ENCODE measurements at places on chromosomes 12 and 14.

- peak; percentile 3 for DNase-seq
Observed at GRCh38 chr14:76514213-76514998, 138.5 kb downstream of the ESRRB start.

- no peak for DNase-seq
Observed at GRCh38 chr14:52960627-52961026, 9.8 kb upstream of the FERMT2 start.

DNA sequence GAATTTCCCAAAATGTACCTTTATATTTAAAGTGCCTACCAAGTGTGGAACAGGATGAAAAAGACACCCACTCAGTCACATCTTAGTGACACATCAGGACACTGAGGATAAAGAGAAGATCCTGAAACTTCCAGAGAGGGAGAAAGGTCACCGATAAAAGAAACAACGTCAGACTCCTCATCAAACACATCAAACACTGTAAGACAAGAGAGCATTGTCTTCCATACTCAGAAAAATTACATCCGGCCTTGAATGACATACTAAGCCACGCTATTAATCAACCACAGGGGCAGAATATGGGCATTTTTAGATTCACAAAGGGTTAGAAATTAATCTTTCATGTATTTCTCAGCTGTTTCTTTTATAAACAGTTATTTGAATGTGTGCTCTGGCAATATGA is 490.3 kb downstream of the APAF1 start:
- DNase-seq: no peak

DNA sequence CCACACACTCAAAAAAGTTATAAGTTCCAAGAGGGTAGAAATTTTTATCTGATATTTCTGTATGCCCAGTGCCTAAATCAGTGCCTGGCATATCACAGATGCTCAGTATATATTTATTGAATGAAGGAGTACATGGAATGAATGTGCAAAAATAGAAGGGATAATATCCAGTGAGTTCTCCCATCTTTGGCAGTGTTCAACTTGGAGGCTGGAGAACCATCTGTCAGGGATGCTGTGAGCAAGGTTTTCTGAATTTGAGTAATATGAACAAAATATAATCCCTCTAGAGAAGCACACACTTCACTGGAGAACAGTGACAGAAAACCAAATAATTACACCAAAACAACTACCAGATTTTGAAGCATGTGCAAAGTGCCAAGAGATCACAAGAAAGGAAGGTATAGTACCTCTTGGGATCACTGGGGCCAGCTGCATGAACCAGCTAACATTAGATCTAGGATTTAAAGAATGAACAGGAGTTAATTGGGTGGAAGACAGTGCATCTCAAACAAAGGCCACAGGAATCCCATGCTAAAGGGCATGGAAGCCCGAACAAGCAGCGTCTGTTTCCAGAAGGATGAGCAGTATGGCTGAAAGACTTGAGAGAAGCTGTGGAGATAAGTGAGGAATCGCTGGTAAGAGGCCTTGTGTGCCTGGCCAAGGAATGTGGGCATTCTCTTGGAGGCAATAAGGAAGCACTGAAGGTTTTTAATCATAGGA is 11.5 kb downstream of the SLC8A3 start:
- DNase-seq: no peak

GRCh38 chr14:99747582-99748330 is 45.5 kb upstream of the EML1 start:
- no peak for DNase-seq

- peak; percentile 51 for DNase-seq
Observed at GRCh38 chr12:103908877-103909276, 21.3 kb upstream of the HSP90B1 start.

DNA sequence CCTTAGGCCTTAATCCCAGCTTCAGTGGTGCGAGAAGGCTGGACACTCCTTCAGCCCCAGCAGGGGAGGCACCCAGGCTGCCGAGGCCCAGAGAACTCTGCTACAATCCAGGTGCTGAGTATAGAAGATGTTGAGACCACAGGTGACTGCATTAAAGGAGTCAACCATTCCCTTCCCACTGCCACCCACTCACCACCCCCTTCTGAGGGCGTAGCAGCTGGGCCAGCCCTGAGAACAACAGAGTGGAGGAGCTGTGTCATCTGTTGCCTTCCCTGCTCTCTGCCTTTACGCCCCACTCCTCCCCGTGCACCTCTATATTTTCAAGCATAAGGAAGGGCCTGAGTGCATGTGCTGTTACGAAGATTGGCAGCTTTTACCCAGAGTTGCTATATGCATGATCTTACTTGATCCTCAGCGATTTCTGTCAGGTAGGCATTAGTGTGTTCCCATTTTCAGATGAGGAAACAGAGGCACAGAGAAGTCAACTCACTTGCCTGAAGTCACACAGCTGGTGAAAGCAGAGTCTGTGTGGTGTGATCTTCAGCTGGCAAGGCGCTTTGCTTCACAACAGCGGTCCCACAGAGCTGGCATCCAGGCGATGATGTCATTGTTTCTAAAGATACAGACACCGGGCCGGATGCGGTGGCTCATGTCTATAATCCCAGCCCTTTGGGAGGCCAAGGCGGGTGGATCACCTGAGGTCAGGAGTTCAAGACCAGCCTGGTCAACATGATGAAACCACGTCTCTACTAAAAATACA is 46.7 kb downstream of the RIN3 start:
- no peak for DNase-seq

DNA sequence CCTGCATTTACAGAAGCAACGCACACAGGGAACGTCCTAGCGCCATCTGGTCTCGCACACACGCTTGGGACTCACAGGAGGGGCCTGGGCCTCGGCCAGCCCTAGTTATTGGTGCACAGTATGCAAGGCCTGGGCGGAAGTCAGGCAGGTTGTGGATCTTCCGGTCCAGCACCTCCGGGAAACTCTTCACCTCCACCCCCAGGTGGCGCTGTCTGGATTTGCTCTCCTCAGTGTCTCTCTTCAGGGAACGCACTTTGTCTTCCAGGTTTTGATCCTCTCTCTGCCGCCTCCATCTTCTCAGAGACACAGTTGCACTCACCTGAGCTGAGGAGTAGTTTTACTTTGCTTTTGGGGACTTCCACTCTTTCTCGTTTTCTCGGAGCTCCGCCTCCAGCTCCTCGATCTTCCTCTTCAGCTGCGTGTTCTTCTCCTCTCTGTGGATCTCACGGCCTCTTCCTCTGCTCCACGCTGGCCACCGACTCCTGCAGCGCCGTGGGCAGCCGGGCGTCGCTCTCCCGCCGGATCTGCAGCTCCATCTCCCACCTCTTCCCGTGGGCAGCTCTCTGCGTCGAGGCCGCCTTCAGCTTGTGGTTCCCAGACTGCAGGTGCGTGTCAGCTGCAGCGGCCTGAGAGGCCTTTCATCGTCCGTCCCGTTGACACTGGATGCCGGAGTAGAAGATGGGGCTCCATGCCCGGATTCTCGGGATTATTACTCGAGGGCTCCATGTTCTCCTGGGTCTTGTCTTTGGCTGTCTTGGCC is 933.8 kb downstream of the TMEM121 start:
- DNase-seq: no peak

DNA sequence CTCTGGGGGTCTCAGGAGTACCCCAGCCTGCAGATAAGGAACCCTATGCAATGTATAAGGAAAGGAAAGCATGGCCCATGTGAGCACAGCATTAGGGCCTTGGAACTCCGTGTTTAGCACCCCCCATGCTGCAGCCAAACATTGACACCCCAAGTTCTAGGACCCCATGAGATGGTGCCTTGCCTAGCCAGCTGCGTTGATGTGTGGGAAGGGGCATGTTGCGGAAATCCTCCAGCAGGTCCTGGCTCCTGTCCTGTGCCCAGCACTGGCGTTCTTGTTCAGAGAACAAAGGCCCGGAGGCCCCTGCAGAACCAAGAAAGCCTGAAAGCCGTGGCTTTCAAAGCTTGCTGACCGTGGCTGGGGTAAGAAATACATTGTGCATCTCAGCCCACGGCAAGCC is 99.4 kb upstream of the DIO3 start:
- no peak for DNase-seq

- DNase-seq: peak; percentile 68
Observed at GRCh38 chr12:779745-780734, 27.7 kb downstream of the WNK1 start.

DNA sequence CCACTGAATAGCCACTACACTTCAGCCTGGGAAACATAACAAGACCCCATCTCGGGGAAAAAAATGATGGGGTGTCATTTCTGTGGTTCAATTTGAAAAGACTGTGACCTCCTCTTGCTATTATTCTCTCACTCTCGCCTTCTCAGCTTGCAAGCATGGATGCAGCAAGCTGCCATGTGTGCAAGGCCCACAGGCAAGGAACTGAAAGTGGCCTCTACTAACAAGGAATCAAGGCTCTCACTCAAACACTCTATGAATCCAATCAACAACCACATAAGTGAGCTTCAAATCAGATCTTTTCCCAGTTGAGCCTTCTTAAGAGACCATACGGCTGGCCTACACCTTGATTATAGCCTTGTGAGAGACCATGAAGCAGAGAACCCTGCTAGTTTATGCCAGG is 17.9 kb upstream of the DHRS7 start:
- DNase-seq: no peak

- DNase-seq: no peak
Observed at GRCh38 chr14:103221781-103222358, 98.6 kb downstream of the TNFAIP2 start.

DNA sequence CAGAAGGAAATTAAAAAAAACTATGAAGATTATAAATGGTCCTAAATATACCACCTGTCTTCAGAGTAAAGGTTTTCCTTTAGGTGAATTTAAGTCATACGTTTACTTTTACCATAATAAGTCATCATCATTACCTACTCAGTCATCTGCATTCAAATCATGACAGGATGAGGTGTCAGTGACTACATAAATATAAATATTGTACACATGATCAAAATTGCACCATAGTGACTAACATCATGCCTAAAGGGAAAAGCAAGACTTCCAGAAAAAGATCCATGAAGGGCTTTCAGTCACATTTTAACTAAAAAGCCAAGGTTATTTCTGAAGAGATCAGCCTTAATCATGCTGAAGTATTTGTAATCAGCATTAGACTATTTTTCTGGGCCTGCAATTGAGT is 759.9 kb upstream of the FLRT2 start:
- DNase-seq: no peak

DNA sequence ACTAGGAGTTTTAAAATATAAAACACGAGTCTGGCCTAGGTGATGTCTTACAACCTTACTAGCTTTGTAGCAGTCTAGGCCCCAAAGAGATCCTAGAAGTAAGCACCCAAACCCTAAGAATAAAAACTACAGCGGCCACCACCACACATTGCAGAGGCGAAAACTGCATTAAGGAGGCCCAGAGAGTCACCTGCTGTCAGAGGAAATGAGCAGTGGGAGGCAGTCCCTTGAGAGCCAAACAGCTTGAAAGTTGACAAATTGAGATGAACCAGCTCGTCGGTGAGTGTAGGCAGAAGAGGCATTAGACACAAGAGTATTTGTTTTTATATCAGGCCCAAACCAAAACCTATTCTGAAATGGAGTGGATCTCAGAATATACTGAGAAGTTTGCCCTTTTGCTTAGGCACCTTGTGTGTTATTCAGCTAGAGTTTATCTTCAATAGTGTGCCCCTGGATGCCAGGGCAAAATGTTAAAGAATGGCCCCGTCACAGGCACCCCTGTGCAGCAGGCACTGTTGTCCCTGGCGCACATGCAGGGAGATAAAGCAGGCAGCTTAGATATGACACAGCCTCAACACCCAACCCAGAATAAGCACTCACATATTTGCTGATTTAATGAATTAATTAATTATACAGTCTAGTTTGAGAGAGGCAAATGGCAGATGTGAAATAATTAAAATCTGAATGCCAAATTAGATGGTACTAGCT is 56.7 kb downstream of the TTC7B start:
- DNase-seq: no peak

DNA sequence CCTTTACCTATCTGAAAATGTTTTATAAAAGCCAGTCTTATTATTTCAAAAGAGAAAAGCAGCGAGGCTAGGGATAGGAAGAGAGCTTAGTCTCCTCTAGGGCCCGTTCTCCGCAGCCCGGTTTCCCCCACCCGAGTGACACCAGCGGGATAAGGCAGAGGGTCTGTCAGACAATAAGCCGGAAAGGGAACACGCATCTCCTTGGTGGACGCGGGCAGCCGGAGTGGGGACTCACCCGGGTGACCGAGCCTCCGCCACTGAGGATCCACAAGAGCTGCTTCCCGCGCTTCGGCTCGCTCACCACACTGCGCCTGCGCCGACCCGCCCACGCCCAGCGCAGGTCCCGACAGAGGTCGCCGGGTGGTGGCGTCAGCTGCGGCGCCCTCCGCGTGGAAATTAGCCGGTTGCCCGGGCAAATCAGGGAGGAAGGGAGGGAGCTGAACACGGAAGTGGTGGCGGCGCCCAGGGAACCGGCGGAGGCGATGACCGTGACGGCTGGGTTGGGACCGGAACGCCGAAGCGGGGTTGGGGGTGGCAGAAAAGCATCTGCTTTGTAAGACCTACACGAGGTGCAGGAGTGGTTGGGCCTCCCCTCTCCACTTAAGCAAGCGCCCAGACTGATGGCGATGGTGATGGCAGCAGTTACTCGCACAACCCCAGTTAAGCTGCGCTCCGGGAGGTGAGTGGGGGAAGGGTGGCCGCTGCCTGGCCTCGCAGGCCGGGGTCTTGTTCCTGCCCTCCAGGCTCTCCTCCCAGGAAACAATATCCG is at the start of the genes SOCS4 and WDHD1:
TSS of gene SOCS4 (plus strand) at position 444 of the 769 bp plus-strand sequence. CDS start 15,806 bp downstream, outside the sequence.
TSS of gene WDHD1 (minus strand) at position 307 of the 769 bp plus-strand sequence. CDS start 312 bp downstream, outside the sequence.
- DNase-seq: peak; percentile 96

DNA sequence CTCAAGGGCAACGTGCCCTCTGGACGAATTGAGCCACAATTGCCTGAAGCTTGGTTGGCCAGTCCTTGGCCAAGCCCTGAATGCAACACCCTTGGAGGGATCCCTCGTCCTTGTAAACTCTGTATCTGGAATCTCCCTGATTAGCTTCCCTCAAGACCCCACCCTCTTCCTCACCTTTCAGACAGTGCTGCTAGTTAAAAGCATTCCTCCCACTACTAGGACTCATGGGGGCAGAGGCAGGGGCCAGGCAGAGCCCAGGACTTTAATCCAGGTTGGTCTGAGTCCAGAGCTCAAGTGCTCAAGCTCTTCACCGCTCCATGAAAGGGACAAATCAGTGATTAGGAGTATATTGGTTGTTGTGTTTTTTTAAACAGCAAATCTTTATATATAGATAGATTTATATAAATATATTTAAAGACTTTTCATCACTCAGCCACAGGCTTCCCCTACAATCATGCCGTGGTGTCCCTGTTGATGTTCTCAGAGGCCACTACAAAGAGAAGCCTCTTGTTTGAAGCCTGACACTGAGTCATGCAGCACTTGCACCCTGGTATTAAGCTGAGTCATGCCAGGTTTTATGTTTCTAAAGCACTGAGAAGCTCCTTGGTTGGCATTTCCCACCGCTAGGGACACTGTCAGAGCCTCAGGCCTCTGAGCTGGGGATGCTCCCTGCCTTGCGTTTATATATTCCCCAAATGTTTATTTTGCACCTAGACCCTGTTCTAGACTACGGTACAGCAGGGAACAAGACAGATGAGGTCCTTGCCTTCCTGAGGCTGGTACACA is 53.8 kb upstream of the GSC start:
- DNase-seq: no peak

- peak; percentile 50 for DNase-seq
Observed at GRCh38 chr14:35197015-35197414, 74.7 kb downstream of the PRORP start.

DNA sequence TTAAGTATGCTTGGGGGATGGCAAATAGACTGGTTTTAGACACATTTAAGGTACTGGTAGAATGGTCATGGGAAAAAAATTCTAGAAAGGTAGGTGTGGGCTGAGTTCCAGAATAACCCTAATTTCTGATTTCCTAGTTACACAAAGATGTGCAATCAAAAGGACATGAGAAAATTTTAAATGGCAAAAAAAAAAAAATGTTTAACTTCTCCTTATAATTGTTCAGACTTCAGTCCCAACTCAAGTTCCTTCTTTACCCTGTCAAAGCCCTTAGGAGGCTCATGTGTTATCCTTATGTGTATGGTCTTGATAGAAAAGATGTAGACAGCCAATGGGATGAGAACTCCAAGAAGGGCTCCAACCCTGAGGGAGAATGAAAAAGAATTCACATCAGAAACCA is 153.3 kb upstream of the PLEKHG7 start:
- no peak for DNase-seq
